AG20443 (cell line): ENCODE measurements at places on chromosomes 4 and X.

GRCh38 chr4:165874072-165874790 is 1.2 kb downstream of the TLL1 start:
- peak; percentile 6 for DNase-seq

DNA sequence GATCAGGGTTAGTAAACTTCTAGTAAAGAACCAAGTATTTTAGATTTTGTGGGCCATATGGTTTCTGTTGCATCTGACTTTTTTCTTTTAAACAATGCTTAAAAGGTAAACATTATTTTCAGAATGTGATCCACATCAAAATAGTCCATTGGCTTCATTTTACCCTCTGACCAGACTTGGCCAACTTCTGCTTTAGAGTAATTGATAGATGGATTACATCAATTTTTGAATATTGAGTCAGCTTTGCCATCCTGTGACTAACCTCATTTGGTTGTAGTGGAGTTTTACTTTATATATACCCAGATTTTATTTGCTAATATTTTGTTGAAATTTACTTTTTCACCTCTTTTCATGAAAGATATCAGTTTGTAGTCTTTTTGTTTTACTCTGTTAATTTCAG is 559.8 kb downstream of the TLL1 start:
- DNase-seq, result no peak

GRCh38 chrX:118455013-118455412 is 40.6 kb upstream of the DOCK11 start:
- no peak for DNase-seq

- no peak for DNase-seq
These were observed 14.6 kb downstream of the AMOT start for GRCh38 chrX:112826023-112826422.

DNA sequence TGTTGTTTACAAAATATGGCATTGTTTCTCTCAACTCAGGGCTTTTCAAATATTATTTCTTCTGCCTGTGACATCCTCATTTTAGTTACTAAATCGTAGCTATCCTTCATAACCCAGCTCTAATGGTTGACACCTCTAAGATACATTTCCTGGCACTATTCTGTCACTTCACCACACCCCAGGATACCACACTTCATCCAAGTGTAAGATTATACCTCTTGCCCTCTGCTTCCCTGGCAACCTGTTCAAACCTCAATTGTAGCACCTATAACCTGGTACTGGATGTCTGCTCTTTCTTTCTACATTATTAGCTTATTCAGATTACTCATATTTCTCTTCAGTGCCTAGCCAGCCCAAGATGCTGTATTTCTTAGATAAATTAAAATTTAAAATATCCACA is 175.7 kb upstream of the SPIN4 start:
- no peak for DNase-seq

DNA sequence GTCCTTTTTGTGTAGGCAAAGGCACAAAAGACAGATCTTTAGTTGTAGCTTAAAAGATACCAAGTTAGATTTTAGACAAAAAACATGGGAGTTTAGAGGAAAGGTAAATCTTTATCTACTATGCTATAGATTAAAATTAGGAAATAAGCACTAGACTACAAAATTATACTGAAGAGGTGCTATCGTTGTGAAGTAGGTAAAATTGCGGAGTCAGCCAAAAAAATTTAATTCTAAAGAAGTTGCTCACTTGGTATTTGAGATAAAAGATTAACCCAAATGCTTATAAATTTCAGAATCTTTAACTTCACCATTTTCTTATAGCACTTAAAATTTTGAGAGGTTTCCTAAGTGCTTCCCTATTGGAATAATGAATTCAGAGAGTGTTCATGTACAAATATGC is 604.1 kb downstream of the GRXCR1 start:
- DNase-seq, result no peak
